Left colon (tissue), 2 donors: ENCODE measurements at places on chromosomes 11 and 22.

GRCh38 chr11:94895451-94895850 lies 77.9 kb downstream of the CWC15 start:
- no peak for DNase-seq

GRCh38 chr22:30600921-30601320 lies 6.1 kb upstream of the TCN2 start:
- DNase-seq = no peak

DNA sequence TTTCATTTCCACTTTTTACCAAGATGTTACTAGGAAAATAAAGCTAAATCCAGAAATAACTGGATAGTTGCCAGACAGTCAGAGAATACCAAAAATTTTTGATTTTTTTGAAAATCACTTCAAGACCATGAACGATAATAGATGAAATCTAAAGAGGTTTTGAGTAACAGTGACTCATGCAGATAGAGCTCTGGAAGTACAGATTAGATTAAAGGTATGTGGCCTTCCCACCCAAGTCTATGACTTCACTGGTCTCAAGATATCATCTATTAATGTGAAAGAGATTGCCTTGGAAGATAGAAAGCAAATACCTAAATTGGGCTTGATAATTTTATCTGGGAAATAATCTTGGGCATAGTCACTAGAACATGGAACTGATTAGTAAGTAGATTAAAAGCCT lies 415.9 kb downstream of the METTL15 start:
- no peak for DNase-seq

DNA sequence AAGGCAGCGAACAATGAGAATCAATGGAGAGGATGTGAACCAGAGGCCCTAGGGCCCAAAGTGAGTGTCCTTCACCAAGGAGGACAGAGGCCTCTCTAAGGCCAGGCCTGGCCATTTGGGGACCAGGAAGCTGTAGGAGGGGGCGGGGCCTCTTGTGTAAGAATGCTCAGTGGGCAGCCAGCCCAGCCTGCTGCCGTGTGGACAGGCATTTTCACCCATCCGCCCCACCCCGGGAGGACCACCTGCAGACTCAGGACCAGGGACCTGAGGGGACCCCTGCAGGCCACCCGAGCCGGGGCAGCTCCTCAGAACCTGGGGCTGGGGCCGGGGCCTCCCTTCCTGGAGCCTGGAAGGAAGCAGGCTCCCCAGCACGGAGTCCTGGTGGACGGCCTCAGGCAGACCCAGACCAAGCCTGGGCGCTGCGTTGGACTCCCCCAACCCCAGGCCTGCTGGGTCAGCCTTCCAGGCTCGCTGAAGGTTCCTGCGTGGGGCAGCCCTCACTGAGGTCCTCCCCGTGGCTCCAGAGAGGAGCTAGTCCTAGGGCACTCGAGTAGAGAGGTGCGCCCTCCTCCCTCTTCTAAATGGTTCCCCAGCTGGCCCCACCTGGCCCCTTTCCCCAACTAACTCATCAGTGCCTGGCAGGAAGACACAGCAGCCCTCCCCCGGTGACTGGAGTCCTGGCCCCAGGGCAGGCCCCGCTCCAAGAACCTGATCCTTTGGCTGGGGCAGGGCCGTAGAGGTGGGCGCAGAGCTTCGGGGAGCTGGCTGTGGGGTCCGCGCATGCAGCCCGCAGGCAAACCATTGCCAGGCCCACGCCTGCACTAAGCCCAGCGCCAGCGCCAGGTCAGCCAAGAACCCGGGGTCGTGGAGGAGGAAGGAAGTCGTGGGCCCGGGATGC lies 1.5 kb upstream of the TRABD start:
- peak; percentile 72 for DNase-seq

DNA sequence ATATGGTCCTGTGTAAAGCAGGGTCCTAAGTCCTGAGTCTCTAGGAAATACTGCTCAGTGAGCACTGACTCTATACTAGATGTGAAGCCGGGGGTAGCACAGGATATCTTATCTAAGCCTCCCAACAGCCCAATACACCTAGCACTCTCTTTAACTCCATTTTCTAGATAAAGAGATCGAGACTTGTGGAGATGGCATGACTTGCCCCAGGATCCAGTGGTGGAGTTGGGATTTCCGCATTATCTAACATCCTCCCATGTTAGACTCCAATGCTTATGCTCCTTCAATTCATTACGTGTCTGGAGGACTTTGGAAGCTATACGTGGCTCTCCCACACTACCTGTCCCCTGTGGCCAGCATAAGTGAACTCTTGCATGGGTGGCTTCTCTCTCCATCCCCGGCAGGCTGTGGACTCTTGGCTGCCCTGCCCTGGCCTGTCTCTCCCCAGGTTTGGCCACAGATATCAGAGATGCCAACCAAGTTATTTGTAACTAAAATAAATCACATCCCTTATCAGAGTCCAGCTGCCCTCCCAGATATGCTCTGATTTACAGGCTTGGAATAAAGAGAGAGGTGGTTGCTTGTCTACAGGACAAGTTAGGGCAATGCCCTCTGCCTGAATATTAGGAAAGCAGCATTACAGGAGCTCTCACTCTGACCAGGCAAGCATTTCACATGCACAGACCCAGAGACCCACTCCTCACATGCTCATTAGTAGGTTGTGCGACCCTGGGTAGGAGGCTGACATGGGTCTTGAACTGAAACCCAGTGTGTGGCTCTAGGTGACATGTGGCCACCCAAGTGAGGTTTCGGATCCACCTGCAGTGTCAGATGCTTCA lies 4.5 kb downstream of the CD44 start:
- no peak for DNase-seq

DNA sequence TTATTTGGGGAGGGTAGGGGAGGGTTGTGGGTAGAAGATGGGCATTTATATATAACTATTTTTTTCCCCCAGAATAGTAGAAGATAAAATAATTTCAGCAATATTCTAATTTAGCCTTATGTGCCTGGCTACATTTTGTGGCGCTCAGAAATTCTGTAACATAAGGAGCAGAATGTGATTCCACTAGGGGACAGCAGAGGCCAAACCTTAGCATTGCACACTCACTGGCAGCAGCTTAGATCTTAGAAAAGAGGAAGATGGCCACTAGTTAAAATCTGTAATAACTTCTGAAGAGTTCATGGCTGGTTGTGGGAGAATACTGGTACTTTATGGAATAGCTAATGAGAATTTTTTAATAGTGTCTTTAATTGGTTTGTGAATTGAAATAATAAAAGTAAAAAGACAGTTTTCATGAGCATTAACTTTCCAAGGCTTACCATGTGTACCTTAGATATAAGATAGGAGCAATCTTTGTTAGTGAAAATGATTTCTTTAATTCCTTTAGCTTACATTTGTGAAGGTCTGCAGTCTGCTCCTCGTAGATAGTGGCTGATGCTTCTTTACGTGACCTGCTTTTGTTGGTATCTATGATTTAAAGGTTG lies 33.1 kb downstream of the DDX10 start:
- no peak for DNase-seq

GRCh38 chr11:30758946-30759504 lies 172.9 kb upstream of the MPPED2 start:
- DNase-seq = no peak

- no peak for DNase-seq
Observed at GRCh38 chr11:62607714-62608113, 4.9 kb downstream of the EML3 start.

- DNase-seq = no peak
Observed at GRCh38 chr22:46178755-46179505, 28.6 kb downstream of the PPARA start.

GRCh38 chr22:50260801-50261614 lies 475 bp downstream of the MAPK12 start:
- DNase-seq = no peak

DNA sequence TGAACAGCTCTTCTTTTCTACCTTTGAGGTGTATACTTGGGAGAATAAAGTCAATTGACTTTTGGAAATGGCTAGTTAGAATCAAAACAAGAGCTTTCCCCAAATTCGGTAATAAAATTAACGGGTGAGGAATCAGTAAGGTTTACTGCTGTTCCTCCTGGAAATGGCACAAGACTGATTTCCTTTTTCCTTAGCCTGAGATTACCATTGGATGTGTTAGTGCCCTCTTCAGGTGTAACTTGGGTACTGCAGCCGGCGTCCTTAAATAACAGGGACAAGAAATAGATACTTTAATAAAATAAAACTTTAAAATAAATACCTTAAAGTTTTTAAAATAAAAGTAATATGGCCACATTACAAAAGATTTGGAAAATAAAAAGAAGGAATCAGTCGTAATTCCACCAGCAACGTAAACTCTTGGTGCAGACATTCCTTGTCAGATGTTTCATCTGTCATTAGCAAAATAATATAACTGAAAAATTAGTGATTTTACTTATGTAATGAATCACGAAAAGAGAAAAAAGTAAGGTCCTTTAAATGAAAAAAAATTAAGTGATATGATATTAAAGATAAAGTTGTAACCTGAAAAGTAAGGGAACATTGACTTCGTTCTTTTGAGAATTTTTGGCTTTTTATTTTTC lies 29.7 kb downstream of the ZFTA start:
- peak; percentile 84 for DNase-seq

GRCh38 chr11:18329196-18329870 lies 7.0 kb downstream of the GTF2H1 start:
- no peak for DNase-seq
